ENCODE measurements at places on chromosomes 16 and 17.
A peak's percentile ranks its signal among the peaks of the same experiment; 100 is the strongest.

GRCh38 chr16:68005786-68006286 lies 6.6 kb upstream of the DPEP2 start:
- no peak for DNase-seq

- no peak for DNase-seq
Observed at GRCh38 chr17:50828508-50829170, 6.7 kb upstream of the WFIKKN2 start.

DNA sequence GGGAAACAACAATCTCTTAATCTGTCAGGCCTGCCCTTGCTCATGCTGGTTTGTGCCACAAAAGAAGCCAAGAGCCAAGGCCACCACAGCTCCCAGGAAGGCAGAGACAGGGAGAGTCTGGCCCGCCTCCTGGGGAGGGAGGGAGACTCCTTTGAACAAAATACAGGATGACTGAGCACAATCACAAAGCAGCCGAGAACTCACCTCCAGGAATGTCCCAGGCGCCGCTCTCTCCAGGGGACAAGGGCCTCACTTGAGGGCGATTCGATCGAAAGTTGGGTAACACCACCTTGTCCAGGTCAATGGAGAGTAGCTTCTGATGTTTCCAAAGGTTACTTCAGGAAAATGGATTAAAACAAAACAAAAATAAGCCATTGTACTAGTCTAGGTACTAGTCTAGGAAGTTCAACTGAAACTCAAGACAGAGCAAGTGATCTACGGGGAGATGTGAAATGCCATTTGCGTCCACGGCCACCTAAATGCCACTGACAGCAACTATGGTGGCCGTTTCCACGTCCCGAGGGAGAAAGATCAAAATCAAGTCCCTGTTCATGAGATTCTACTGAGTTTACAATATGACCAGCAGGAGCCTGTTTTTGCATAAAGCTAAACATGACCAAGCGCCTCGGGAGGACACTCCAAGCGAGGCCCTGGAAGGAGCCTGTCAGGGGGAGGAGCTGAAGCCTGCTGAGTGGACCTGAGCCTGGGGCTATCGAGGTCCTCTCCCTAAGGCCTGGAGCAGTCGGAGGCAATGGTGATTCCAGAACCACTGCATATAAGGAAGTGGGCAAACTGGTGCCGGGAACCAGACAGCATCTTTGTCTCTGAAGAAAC lies 13.4 kb upstream of the SLC38A8 start:
- no peak for DNase-seq

DNA sequence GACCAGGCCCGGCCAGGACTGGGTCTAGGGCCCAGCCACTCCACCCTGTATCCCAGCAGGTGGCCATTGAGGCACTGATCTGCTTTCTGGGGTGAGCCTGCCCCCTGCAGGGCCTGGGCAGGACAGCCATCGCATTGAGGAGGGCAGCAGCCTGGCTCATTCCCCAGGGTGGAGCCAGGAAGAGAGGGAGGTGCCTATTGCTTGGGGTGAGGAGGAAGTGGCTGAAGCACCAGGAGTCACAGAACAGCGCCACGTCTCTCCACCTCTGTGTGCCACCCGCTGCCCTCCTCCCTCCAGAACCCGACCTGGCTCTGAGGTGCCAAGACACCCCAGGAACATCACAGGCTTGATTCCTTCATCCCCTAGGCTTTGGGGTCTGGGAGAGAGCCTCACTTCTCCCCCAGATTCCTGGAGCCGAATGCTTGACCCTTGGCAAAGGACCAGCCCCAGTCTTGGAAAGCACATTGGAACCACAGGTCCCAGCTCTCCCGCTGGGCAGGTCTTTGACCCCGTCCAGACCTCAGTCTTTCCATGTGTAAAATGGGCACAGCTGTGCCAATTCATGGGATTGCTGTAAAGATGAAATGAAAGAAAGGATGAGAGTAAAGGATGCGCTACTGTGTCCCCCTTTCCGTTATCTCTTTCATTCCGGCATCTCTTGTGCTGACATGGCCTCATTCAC lies 7.2 kb upstream of the KRT36 start:
- DNase-seq, result no peak

DNA sequence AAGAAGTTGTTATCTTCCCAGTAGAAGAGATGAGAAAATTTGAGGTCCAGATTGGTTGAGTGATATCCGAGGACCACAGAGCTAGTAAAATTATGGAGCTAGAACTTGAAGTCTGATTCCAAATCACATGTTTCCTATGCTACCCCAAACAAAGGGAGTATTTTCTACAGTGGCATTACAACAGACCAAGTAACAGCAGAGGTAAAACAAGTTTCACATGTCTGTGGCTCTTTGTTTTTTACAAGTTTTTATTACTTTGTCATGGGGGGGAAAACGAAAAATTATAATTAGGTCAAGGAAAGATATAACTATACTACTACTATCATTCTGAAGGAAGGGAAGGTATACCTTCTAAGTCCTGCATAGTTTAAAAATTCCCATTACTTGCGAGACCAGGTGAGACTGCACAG lies 49.4 kb downstream of the KANSL1 start:
- no peak for DNase-seq

DNA sequence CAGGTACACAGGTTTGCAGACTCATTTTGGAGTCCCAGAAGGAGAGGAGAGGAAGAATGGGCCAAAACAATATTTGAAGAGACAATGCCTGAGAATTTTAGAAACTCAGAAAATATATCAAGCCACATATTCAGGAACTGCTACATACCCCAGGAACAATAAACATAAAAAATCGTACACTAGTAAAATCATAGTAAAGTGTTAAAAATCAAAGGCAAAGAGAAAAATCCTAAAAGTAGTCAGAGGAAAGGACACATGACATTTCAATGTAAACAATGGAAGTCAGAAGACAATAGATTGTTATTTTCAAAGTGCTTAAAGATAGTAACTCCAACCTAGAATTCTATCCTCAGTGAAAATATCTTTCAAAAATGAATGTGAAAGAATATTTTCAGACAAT lies 28.5 kb upstream of the NACA2 start:
- DNase-seq, result no peak

DNA sequence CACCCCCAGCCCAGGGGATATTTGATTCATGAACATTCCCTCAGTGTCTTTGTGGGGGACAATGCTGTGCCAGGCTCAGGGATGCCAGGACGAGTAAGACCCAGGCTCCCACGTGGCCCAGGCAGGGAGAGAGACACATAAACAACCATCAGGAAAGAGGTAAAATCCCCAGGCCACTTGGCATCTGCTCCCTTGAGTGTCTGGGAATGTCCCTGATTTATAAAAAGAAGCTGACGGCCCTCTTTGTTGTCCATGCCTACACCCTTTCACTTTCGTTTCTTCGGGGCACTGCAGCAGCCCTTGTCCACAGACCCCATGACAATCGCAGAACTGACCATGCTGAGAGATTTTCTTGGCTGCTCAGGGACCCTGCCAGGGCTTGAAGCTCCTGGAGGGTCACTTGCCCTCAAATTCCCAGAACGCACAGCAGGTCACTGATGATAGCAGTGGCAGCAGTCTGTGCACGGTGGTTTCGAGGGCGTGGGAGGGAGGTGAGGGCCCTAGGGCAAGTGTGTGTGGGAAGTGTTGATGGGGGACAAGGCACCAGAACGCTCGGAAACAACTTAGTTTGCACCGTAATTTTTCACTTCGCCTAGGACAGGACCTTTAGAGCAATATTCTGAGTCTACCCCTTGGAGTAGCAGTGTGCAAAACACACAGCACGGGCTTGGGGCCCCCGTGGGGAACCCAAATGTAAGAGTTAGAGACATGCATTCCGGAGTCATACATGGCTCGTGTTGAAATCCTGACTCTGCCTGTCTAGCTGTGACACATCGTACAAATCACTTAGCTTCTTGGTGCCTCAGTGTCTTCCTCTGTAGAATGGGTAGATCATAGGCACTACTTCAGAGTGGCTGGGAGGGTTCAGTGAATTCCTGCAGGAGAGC lies 4.7 kb downstream of the NOD2 start:
- no peak for DNase-seq

- DNase-seq, result no peak
Observed at GRCh38 chr17:67262435-67263117, 17.6 kb upstream of the HELZ start.

DNA sequence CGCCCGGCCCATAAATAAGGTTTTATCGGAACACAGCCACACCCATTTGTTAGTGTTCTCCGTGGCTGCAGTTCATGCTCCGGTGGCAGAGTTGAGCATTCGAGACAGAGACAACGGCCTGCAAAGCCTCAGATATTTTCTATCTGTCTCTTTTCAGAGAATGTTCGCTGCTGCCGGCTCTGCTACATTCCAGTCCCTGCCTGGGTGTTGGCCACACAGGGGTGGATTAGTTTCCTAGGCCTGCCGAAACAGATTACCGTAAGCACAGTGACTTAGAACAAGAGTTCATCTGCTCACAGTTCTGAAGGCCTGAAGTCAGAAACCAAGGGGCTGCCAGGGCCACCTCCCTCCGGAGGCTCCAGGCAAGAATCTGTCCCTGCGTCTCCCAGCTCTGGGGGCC lies 19.1 kb upstream of the GSG1L start:
- peak; percentile 53 for DNase-seq

DNA sequence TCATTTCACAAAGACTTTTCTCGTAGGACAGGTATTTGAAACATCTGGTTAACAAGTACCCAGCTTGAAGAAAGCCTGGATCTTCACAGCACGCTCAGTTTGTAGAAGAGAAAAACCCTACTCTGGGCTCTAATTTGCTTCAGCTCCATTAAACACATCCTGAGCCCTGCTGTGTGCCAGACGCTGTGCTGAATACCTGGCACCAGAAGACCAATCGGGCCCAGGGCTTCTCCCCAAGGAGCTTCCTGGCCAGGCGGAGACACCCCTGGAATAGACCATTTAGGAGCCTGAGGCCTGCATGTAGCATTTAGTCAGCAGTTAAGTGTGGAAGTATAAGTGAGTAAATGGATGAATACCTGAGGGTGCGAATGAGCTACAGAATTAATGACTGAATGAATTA lies 8.9 kb upstream of the ABAT start:
- no peak for DNase-seq

- DNase-seq, result no peak
Observed at GRCh38 chr17:35709874-35710273, 21.6 kb upstream of the RASL10B start.

- no peak for DNase-seq
Observed at GRCh38 chr16:48321317-48322036, 63.7 kb downstream of the SIAH1 start.
